ENCODE measurements at places on chromosomes 1 and 21. TPM values are rescaled to one million over a fixed set of nuclear protein-coding genes. Genes with fewer than 3 reads are reported as not detected.

Gene TENT5C
- 13.7 TPM for total RNA-seq

Gene F13B
- not detected for total RNA-seq

Gene ZNF683
- 1.1 TPM for total RNA-seq

Gene RGS5
- 93.1 TPM for total RNA-seq

Gene UBE2U
- total RNA-seq, result not detected

Gene APOBEC4
- total RNA-seq, result not detected

Gene DCST2
- 1.5 TPM for total RNA-seq

Gene CYP4B1
- 268 TPM for total RNA-seq

Gene GPR37L1
- 0.06 TPM for total RNA-seq

Gene RGS13
- 4.7 TPM for total RNA-seq

DNA sequence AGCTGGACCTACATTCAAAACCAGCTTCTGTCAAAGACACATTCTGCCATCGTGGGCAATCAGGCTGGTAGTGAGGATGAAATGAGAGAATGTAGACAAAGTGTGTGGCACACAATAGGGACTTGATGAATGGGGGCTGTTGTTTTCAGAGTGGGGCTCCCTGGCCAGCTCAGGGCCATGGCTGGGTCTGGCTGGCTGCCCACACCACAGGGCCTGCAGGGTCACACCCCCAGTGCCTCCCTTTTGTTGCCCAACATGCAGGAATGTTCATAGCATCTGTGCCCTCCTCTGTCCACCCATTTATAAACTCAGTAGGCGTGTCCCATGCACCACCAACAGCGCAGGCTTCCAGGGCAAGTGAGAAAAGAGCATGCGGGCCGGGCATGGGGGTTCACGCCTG, 20.8 kb upstream of the ECE1 start:
- DNase-seq, result no peak

DNA sequence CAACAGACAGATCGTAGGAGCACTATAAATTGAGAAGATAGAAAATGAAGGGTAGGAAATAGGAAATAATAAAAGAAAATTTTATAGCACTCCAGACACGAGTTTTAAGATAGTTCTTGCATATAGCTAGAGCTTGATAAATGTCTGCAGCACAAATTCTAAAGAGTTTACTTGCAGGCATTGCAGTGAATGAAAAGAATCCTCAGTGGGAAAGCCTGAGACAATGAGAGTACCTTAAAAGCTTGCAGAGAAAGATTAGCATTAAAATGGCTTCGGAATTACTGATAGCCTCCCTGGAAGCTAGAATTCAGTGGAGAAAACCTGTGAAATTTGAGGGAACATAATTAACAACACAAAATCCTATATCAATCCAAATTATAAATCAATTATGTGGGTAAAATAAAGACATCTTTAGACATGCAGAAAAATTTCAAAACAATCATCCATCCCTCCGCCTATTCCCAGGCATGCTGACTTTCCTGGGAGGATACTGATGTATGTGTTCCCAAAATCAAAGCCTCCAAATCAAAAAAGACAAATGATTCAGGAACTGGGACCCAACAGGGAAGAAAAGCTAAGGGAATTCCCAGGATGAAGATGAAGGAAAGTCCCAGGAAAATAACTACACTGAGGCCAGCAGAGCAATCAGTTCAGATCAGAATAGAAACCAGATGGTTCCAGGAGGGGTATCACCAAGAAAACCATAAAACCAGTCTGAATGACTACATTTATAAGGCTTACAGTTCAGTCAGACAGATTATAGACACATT, 305.9 kb upstream of the USP25 start:
- no peak for DNase-seq

DNA sequence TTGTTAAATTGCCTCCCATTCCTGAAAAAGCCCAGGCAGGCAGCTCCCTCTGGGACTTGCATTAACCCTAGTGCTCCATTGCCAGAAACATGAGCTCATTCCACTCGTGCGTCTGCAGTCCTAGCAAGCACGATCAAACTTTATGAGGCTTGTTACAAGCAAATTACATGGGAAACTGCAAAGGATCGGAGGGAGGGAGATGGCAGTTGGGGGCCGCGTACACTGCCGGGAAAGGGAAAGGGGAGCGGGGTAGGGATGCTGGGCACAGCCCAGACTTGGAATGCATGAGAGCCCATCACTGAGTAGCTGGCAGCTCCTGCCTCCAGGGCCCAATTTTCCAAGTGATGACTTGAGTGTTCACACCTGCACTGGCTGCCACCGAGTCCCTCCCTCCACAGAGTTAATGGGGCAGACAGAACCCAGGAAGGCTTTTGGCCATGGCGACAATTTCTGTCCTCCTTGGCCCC, 169.9 kb downstream of the BRINP2 start:
- no peak for DNase-seq

GRCh38 chr1:208531003-208531750, 287.0 kb upstream of the PLXNA2 start:
- DNase-seq, result no peak

DNA sequence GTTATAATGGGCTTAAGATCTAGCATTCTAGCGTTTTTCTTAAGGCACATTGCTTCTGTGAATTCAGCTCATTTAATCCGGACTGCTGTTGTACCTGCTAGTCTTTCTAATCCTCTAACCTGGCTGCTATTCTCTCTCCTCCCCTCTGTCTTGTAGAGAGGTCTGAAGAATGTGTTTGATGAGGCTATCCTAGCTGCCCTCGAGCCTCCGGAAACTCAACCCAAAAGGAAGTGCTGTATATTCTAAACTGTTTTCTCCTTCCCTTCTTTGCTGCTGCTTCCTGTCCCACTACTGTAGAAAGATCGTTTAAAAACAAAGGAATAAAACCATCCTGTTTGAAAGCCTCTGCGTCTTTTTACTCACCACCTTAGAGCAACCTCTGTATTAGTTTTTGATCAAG, 37.3 kb downstream of the CDC42 start:
- DNase-seq, result no peak

DNA sequence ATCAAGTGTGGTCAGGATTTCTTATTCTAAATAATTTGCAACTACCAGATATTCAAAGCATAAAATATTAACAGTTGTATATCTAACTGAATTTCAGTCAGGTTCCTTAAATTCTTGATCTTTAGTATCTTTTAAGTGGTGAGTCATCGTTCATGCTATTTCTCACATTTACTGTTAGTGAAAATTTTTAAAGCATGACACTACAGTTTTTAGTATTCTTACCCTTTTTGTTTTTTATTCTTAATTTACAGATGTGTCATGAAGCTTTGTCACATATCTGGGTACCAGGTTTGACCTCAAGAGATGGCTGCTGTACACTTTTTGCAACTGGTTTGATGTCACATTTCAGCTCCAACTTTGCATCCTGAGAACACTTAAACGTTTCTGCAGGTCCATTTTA, 12.7 kb downstream of the AKIRIN1 start:
- no peak for DNase-seq

- no peak for DNase-seq
These were observed 50.5 kb downstream of the DMAP1 start for GRCh38 chr1:44263568-44264450.

DNA sequence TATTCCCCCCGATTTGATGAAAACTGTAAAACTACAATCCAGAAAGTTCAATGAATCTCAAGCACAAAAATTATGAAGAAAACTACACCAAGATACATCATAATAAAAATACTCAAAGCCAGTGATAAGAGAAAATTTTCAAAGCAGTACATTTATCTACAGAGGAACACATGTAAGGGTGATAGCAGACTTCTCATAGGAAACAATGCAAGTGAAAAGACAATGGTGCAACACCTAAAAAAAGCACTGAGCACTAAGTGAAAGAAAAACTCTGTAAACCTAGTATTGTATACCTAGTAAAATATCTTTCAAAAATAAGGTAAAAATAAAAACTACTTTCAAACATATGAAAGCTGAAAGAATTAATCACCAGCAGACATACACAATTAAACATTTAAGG, 76.1 kb upstream of the IRF2BP2 start:
- DNase-seq, result no peak

- no peak for DNase-seq
These were observed 7.3 kb upstream of the TAGLN2 start for GRCh38 chr1:159932296-159933285.

GRCh38 chr1:19130468-19130867, 79.6 kb downstream of the UBR4 start:
- no peak for DNase-seq

GRCh38 chr21:43866260-43866629, 1.2 kb downstream of the AGPAT3 start:
- no peak for DNase-seq

DNA sequence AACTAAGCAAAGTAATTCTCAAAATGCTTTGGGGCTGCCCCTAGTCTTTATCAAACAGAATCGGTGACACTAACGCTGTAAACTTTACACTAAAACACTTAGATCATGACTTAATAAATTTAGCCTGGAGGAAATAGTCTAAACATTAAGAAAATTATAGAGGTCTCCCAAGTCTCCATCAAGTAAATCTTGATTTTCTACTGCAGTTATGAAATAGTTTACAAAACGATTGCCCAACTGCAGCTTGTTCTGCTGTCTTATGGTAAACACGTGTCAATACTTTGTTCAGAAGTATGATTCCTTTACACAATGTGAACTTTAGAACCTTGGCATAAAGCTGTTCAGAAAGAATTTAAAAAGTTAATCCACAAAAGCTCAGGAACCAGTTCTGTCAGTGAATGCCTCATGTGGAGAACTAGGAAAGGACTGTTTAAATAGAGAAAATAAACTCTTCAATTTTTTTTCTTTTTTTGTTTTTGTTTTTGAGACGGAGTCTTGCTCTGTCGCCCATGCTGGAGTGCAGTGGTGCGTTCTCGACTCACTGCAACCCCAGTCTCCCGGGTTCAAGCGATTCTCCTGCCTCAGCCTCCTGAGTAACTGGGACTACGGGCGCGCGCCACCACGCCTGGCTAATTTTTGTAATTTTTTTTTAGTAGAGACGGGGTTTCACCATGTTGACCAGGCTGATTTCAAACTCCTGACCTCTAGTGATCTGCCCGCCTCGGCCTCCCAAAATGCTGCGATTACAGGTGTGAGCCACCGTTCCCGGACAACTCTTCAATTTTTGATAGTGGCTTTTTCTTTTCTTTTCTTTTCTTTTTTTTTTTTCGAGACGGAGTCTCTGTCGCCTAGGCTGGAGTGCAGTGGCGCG, 1.6 kb downstream of the DDI2 start:
- no peak for DNase-seq

DNA sequence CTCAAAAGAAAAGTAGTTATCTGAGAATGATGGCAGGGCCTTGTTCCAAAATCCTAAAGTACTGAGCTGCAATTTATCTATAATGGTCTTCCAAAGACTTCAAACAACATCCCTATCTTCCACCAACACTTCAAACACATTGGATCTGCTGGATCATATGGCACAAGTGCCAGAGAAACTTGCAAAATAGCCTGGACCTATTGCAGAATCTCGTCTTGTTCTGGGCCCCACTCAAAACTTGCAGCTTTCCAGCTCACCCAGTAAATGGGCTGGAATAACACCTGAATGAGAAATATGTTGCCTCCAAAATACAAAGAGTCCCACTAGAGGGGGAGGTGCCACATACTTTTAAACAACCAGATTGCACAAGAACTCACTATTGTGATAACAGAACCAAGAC, 44.0 kb upstream of the PKN2 start:
- no peak for DNase-seq

DNA sequence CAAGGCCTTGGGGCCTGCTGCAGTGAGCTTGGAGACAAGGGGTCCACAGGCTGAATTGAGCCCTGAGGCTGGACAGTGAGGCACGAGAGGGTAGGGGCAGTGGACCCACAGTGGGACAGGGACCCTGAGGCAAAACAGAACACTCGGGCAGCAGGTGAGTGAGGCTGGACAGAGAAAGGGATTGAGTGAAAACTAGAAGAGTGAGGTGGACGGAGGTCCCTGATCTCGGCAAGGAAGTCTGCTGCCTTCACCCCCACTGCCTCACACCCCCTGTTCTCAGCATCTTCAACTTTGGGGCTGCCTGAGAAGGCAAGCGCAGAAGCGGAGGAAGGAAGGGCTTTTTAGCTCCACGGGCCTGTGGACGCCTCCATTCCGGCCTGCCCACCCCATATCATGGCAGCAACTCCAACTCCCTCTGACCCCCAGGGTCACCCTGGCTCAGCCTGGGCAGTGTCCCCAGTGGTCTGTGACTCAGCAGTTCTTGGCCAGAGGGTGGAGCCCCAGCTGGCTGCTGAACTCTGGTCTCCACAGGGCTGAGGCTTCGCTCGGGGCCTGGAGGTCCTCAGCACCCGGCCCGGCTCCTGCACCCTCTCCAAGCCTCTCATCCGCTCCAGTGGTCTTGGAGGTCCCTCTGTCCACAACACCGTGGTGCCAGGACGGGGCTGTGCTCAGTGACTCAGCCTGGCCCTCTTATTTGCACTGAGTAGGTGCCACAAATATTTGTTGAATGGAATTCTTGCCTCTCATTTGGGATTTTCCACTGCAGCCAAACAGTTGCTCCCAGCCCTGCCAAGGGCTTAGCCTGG, 60.0 kb upstream of the EPS8L3 start:
- peak; percentile 70 for DNase-seq

GRCh38 chr21:37522641-37523295, 156.2 kb downstream of the DYRK1A start:
- no peak for DNase-seq
